ENCODE measurements at places on chromosomes 7 and 10.

DNA sequence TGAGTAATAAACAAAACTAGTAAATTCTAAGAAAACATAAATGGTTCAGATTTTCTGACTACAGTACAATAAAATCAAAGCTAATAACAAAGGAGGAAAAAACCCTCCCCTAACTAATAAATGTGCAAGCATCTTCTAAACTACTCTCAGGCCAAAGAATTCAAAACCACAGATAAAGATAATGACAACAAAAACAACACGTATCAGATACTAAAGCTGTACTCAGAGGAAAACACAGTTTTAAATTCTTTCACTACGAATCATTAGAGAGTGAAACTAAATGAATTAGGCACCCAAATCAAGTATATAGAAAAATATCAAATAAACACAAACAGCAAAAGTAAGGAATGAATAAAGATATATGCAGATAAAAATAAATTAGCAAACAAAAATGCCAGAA, 200.9 kb downstream of the TEX36 start:
- no peak for DNase-seq

- DNase-seq: no peak
Observed at GRCh38 chr7:143456992-143457793, 13.9 kb downstream of the TAS2R60 start.

- DNase-seq: no peak
Observed at GRCh38 chr10:89651916-89652573, 7.0 kb upstream of the PANK1 start.

DNA sequence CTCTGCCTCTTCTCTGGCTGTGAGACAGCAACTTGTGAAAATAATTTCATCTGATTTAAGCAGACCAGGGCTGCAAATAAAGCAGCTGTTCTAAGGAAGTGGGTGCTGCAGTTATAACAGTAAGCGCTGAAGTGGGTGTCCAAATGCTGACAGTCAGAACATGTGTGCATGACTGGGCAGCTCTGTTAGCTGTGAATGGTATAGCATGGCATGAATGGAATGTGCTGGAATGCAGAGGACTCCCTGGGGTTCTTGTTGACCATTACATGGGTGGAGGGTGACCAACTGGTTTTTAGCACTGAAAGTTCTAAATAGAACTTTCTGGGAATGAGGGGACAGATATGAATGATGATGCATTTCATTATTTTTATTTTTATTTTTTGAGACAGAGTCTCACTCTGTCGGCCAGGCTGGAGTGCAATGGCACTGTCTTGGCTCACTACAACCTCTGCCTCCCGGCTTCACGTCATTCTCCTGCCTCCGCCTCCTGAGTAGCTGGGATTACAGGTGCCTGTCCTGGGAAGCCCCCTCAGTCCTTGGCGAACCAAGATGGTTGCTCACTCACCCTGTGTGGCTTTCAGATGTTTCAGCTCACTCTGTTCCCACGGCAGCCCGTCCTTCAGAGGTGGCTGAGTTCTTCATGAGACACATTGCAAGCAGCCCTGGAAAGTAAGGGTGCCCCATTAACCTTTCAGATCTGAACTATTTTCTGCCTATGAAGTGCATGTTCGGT, 319.8 kb upstream of the PHYHIPL start:
- DNase-seq: no peak

GRCh38 chr7:135736586-135737305, 8.8 kb upstream of the SLC13A4 start:
- no peak for DNase-seq

Measured in midbrain (tissue), 1 donor.